Stimulated activated CD8-positive, alpha-beta memory T cell treated with anti-CD3 and anti-CD28 coated beads, Interleukin-12 subunit alpha, Interleukin-12 subunit beta, amount 100 ng/mL, for 1 hour (primary cell): ENCODE measurements at places on chromosomes 16 and 17.

DNA sequence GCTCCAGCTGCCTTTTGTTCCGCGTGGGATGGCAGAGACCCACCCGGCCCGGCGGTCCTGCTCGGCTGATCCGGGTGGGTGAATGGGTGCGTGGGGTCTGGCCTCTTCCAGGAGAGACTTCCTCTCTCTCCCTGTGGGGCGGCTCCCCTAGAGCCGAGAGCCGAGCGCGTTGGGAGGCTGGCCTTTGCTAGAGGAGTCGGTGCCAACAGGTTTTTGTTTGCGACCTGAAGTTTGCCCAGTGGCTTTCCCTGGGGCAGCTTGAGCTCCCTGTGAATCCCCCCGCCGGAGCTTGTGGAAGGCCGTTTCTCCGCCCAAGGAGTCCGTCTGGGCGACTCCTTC lies 970 bp downstream of the EPN2 start:
- no peak for DNase-seq

GRCh38 chr17:64004903-64005733 lies 7.0 kb downstream of the PRR29 start:
- DNase-seq: no peak

- DNase-seq: no peak
Observed at GRCh38 chr16:28210264-28210663, 1.5 kb downstream of the XPO6 start.

- DNase-seq: no peak
Observed at GRCh38 chr16:6687593-6687992, 645.1 kb upstream of the RBFOX1 start.
